ENCODE measurements at places on chromosomes 6 and 20. TPM values are rescaled to one million over a fixed set of nuclear protein-coding genes. Genes with fewer than 3 reads are reported as not detected.

CCN5 gene
- 29.9 TPM for total RNA-seq

FAM162B gene
- not detected for total RNA-seq

SCAF8 gene
- total RNA-seq, result 18.6 TPM

EIF6 gene
- 409 TPM for total RNA-seq

FAM83C gene
- not detected for total RNA-seq

DEF6 gene
- total RNA-seq, result 0.08 TPM

CST5 gene
- total RNA-seq, result not detected
